ENCODE measurements at places on chromosomes 4 and X. TPM values are rescaled to one million over a fixed set of nuclear protein-coding genes. Genes with fewer than 3 reads are reported as not detected.

DNA sequence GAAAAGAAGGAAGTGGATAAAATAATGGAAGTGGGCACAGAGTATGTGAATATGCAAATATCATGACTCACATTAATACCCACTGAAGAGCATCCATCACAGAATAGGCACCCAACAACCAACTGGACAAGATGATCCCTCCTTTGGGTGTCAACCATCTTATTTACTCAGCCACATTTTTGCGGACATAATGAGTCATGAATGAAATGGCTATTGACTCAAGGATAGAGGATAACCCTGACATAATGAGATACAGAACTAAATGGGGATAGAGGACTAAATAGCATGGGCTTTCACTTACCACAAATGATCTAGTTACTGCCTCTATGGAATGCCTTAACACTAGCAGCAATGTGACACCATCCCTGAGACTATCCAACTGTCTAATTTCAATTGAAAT is 224.7 kb downstream of the ANTXR2 start:
- DNase-seq: no peak

GRCh38 chrX:150352114-150352513 is 11.0 kb upstream of the MAMLD1 start:
- DNase-seq: no peak

EDA2R gene
- total RNA-seq: 0.05 TPM

RPS6KA3 gene
- 40.5 TPM for total RNA-seq

GRCh38 chr4:128917781-128918180 is 108.3 kb downstream of the JADE1 start:
- no peak for DNase-seq

- DNase-seq: no peak
Measured at GRCh38 chr4:878796-879728, 53.1 kb downstream of the GAK start.

- no peak for DNase-seq
Measured at GRCh38 chrX:131308980-131309379, 19.9 kb upstream of the IGSF1 start.

DNA sequence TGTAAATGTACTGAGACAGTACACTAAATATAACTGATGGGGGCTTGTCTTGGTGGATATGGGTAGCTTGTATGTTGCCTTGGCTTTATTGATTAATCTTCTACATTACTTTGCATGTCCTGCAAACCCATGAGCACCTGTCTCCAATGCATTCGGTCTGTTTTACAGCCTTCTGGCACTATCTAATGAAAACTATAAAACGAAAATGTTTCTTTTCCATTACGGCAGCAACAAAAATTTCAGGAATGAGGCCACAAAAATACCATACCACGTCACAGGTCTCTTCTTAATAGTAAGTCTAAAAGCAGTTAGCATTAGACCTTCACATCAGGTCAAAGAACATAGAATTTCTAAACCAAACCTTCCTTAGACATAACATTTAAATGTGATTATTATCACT is 49.8 kb downstream of the EDNRA start:
- no peak for DNase-seq

- DNase-seq: no peak
Measured at GRCh38 chrX:66074920-66075879, 35.3 kb upstream of the VSIG4 start.

Data from Panc1 (cell line).